Astrocyte of the spinal cord (primary cell): ENCODE measurements at places on chromosomes 5 and 9.

DNA sequence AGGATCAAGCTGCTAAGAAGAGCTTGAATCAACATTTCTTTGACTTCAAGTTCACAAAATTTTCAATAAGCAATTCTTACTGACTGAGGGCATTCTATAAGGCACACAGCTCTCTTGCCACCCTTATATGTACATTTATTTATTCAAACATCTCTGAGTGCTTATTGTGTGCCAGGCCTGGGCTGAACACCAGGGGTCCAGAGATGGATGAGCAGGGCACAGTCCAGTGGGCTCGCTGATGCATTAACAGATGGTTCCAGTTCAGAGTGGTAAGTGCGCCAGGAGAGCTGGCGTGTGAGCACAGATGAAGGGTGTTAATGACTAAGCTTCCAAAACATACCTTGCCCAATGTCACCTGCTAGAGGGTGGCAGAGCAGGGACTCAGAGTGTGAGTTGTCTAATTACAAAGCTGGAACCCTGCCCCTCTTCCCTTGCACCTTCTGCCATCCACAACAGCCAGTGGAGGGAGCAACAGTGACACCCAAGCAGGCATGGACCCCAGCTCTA, 24.6 kb downstream of the ALG2 start:
- no peak for DNase-seq

GRCh38 chr9:79975621-79976256, 404.0 kb downstream of the TLE4 start:
- no peak for DNase-seq

- peak; percentile 78 for DNase-seq
These were observed 16.9 kb downstream of the DNAJC18 start for GRCh38 chr5:139422307-139422893.

- no peak for DNase-seq
These were observed 232.9 kb downstream of the SYK start for GRCh38 chr9:91034521-91034920.

- DNase-seq, result no peak
These were observed 13.2 kb upstream of the SLC25A48 start for GRCh38 chr5:135821061-135821801.

GRCh38 chr9:35488021-35488420, 1.9 kb upstream of the RUSC2 start:
- DNase-seq, result no peak

DNA sequence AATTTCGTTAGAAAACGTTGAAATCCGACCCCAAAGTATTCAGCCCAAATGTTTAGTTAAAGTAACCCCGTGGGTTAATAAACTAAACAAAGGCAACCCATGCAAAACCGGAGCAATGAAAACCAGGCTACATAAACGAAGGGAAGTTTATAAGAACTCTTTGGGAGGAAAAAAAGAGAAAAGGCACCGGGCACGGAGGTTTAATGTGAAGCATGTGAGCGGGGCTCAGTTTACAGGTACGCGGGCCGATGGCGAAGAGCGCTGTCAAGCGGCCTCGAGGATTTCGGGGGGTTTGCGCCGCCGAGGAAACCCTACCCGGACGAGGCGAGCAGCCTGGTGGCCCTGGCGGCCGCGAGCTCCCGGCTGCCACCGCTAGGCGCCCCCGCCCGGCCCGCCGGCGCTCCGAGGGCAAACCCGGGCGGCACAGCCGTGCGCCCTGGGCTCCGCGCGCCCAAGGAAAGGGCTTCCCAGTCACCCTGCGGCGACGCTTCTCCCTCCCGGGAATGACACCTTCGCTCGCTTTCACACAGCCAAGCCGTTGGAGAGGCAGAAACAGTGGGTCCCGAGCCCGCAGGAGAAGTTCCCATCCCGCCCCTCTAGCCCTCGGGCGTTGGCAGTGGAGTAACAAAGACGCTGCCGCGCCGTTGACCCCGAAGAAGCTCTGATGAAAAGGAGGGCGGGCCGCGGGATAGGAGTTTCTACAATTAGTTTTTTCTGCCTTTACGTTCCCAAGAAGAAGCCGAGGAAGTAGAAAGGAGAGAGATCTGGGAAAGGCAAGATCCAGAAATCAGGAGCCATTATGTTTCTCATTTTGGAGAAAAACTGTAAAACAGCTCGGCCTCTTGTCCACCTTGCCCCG, 126.0 kb downstream of the TMEM174 start:
- peak; percentile 68 for DNase-seq

DNA sequence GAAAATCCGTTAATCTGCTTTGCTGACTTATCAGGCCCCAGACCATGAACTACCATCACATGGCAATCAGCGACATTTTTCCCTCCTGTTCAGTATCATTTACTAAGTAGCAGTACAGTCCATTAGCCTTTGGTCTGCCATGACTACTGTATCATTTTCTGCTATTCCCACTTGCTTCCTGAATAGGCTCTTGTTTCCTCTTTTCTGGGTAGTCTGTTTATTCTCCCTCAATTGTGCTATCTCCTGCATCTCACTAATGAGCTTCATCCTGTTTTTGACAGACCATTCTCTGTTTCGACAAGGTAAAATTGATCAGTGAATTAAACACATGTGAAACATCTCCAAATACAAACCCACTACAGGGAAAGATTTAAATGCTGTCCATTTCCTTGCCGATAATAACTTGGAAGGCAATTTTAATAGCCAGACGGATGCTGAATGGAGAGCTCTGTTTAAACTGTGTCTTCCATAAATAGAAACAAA, 263.5 kb upstream of the ANKRD55 start:
- DNase-seq, result no peak

DNA sequence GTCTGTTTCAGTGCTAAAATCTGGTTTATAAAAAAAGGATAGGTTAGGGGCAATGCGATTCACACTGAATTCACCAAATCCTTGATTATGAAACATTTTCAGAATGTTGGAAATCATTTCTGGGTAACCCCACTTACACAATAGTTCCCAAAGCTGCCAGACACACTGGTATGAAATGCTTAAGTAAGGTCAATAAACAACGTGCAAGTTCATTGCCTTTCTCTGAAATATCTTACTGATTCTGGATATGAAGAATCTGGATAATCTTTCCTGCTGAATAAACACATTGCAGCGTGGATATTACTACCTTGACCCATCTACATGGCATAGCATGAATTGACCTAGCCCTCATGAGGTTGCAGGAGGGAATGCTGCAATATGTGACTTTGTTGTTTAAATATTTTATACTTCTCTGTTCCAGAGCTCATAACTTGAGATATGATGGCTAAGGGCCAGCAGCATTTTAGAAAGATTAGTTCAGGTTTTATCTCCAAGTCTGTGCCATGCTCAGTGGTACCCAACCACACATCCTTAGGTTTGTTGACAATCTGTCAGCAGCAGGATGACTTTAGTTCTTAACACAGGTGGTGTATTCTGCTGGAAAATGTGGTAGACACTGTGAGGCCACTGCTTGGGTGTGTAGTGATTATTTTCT, 121.0 kb downstream of the NREP start:
- no peak for DNase-seq

GRCh38 chr5:171724468-171725204, 61.0 kb upstream of the SMIM23 start:
- no peak for DNase-seq

GRCh38 chr5:14174230-14174636, 31.1 kb downstream of the TRIO start:
- no peak for DNase-seq

DNA sequence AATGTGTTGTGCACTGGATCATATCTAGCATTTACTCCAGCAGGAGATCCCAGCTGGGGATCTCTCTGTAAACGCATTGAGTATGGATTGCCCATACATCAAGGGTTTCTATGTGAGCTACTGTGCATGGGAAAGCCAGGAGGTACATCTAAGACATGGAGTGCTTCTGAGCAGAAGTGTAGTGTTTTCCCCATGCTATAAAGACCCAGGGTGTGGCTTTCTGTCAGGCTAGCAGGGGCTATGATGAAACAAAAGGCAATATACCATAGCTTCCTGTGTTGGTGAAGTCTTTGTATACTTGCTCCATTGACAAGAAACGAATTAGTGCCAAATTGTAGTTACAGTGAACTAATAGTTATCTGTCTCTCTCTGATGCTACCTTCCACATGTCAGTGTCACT, 329.3 kb upstream of the TLE4 start:
- no peak for DNase-seq

DNA sequence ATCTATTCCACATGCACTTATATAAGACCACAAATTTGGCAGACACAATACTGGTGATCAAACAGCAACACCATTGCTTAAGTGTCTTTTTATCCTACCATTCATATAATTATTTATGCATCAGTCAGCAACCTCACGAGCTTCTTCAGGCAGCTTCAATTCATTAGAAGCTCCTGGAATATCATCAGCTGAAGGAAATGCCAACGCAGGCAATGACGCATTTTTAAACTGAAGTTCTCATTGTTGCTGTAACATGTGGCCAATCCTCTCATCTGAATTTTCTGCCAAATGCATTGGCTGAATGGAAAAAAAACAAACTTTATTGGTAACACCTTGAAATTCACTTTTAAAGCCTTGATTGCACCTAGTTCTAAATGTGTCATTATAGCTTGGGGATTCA, 376.4 kb upstream of the RGMB start:
- peak; percentile 37 for DNase-seq

GRCh38 chr5:94693043-94693822, 74.8 kb downstream of the SLF1 start:
- DNase-seq, result peak; percentile 82

DNA sequence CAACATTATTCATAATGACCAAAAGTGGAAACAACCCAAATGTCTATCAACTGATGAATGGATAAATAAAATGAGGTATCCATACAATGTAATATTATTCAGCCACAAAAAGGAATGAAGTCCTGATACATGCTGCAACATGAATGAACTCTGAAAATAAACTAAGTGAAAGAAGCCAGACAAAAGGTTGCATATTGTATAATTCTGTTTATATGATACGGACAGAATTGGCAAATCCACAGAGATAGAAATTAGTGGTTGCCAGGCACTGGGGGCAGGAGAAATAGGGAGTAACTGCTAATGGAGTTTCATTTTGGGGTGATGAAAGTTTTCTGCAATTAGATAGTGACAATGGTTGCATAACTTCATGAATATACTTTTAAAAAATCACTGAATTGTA, 47.0 kb downstream of the KIF24 start:
- no peak for DNase-seq

- DNase-seq, result no peak
These were observed 20.8 kb upstream of the ZNF354A start for GRCh38 chr5:178751286-178751685.

DNA sequence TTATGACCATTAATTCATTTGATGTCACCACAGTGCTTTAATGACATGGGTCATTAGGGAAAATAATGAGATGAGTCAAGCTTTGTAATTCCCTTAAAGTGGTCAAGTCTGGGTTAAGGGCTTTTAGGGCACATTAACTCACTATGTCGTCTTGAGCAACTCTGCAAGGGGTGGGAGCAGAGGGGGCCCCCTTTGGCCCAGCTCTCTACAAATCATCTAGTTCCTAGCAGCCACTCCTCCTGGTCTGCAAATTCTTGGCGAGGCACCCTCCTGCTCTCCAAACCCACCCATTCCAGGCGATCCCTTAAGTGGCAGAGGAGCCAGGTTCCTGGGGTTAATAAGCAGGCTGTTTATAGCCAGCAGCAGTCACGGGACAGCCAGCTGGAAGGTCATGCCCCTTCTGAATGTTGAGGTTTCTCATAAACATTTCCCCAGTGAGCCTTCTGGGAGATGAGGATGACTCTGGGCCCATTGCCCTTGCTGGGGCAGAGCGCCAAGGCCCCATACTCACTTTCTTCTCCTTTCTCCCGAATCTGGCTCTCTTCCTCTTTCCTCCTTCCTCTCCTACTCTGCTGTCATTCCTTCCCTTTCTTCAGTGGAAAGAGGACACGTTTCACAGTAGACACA, 14.3 kb upstream of the GPX3 start:
- DNase-seq, result no peak

DNA sequence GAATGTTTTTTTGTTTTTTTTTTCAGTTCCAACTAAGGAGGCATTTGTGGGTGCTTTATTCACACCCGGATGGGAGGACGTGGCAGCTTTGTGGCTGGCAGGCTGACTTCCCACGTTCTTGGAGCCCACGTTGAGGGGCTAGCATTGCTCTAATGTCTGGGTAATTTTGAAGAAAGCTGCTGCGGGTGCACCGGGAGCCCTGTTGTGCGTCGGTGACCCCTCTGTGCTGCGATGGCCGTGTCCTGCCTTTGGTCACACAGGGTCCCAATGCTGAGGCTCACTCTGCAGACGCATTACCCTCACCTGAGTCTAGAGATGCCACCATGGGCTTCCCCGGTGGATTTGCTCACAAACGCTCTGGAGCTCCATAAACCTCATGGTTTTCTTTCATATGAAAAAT, 34.2 kb downstream of the NDUFS6 start:
- DNase-seq, result no peak

DNA sequence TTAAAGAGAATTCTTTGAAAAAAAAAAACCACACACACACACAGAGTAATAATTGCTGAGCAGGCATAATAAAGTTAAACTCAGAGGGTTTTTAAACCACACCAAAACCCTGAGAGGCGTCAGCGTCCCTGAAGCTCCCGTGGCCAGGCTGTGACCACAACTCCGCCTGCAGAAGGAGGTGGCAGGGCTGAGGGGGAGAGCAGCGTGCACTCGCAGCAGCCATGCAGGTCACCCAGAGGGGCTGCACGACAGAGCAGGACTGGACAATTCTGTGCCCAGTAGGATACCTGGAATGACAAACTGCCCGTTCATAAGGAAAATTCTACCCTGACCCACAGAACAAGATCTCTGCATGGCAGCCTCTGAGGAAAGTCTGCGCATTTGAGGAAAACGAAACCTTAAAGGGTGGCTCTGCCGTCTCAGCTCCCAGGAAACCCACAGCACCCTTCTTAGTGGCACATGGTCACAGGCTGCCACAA, 44.0 kb downstream of the ROR2 start:
- DNase-seq, result no peak

GRCh38 chr9:36815023-36815422, 219.0 kb downstream of the PAX5 start:
- no peak for DNase-seq

DNA sequence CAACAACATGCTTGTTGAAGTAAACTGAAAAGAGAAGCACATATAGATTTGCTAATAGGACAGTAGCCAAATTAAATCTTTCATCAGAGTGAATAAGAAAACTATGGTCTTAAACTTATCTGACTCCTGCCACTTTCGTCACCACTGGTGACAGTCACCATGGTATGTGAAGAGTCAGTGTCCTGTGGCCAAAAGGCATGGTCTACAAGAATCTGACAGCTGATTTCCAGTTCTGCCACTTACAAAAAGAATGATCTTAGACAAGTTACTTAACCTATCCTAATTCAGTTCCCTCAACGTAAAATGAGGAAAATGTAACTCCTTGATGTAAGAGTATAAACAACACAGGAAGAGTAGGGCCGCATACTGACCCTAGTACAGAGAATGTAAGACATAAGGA, 102.0 kb downstream of the LPAR1 start:
- DNase-seq, result no peak
